ENCODE measurements at places on chromosomes 1 and 21. TPM values are rescaled to one million over a fixed set of nuclear protein-coding genes. Genes with fewer than 3 reads are reported as not detected.

DNA sequence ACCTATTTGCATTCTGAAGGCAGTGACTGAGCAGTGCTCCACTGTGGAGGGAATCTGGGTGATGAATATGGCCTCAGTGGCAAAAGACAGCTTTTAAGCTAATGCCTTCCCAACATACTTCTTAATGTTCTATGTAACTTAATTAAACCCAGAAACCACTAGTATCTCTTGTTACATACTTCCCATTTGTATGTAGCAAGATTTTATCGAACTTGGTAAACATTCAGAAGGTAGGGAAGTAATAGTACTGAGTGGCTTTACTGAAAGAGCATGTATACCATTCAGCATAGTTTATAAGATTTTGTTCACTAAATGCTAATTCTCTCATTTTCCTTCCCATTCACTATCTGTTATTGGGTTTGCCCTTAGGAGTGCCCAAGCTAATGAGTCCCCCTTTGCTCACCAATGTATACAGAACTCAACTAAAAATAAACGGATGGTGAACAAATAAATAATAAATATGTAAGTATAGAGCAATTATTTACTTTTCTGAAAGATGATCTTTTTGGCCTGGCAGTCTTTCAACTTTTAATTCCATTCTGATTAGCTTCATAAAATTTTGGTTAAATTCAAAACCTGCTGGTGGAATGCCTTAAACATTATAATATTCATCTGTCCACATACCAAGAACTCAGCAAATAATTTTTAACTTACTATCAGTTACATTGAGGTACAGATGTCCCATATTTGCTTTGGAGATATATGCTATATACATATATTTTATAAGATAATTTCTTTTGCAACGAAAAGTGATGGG lies 204.4 kb downstream of the APP start:
- DNase-seq = no peak

DNA sequence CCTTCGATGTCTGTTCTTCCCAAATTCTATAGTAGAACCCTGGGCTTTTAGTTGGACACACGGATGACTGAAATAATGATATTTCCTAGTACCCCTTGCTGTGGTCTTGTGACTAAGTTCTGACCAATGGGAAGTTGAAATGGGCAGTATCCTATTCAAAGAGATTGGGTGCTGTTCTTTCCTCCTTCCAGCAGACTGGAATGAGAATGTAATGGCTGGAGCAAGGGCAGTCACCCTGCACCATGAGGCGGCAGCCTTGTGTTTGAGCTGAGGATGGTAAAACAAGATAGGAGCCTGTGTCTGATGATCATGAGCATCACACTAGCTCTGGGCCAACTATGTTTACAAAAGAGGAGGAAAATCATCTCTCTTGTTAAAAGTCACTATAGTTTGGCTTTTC lies 5.1 kb upstream of the SRM start:
- no peak for DNase-seq

- DNase-seq = no peak
These were observed 3.6 kb downstream of the SKI start for GRCh38 chr1:2231532-2232254.

Gene C1orf116
- polyA plus RNA-seq = 0.10 TPM

DNA sequence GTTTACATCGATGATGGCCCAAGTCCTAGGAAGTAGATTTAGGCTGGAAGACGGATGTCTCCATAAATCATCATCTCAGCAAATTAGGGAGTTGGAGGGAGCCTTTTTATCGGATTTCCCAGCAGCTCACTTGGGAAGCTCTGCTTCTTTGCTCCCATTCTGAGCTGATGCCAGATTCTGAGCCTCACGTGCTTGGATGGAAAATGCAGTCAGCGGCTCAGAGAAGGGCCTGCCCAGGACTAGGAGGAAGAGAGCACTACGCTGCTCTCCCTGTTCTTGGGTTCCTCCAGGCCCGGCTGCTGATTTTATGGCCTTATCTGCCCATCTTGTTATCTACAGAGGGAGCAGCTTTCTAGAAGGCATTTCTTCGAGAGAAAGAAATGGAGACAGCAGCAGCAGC lies 42.0 kb downstream of the UBIAD1 start:
- DNase-seq = peak; percentile 46

GRCh38 chr1:193221651-193222050 lies 35.2 kb upstream of the B3GALT2 start:
- DNase-seq = no peak

GRCh38 chr1:101509370-101509769 lies 272.6 kb downstream of the S1PR1 start:
- peak; percentile 52 for DNase-seq

- DNase-seq = no peak
These were observed 23.1 kb upstream of the PTAFR start for GRCh38 chr1:28199328-28200233.

DNA sequence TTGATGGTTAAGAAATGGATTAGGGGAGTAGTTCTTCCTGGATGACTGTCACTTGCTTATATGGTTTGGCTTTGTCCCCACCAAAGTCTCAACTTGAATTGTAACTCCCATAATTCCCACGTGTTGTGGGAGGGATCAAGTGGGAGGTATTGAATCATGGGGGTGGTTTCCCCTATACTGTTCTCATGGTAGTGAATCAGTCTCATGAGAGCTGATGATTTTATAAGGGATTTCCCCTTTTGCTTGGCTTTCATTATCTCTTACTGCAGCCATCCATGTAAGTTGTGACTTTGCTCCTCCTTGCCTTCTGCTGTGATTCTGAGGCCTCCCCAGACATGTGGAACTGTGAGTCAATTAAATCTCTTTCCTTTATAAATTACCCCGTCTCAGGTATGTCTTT lies 1621.1 kb downstream of the MRPL39 start:
- DNase-seq = no peak

Gene PGLYRP3
- polyA plus RNA-seq = not detected

Gene NTNG1
- polyA plus RNA-seq = 11.2 TPM

Gene C8A
- polyA plus RNA-seq = not detected

Gene TEX38
- polyA plus RNA-seq = 0.24 TPM

GRCh38 chr1:87941337-87941946 lies 612.8 kb downstream of the LMO4 start:
- no peak for DNase-seq

Gene UBE2U
- polyA plus RNA-seq = not detected

Gene RAB25
- polyA plus RNA-seq = 0.29 TPM

- DNase-seq = no peak
These were observed 7.7 kb upstream of the CD5L start for GRCh38 chr1:157849229-157849875.

- peak; percentile 65 for DNase-seq
These were observed 866 bp upstream of the FNDC5 start for GRCh38 chr1:32871364-32872191.

GRCh38 chr1:40890771-40891170 lies 28.6 kb upstream of the CITED4 start:
- DNase-seq = no peak

DNA sequence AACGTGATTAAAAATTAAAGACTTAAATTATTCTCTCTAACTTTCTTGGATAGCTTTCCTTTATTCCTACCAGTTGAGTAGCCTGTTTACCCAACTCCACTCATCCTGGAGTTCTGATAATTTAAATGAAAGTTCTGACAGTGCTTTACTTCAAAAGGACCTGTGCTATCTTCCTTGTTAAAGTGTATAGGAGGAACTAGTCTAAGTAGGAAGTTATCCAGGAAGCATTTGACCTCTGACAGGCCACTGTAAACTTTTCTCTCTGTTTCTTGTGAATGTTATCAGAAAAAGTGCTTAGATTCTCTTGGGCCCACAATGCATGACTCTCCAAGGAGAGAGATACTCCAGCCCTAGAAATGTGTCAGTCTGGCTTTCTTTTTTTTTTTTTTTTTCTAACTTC lies 9.2 kb downstream of the UAP1 start:
- no peak for DNase-seq

DNA sequence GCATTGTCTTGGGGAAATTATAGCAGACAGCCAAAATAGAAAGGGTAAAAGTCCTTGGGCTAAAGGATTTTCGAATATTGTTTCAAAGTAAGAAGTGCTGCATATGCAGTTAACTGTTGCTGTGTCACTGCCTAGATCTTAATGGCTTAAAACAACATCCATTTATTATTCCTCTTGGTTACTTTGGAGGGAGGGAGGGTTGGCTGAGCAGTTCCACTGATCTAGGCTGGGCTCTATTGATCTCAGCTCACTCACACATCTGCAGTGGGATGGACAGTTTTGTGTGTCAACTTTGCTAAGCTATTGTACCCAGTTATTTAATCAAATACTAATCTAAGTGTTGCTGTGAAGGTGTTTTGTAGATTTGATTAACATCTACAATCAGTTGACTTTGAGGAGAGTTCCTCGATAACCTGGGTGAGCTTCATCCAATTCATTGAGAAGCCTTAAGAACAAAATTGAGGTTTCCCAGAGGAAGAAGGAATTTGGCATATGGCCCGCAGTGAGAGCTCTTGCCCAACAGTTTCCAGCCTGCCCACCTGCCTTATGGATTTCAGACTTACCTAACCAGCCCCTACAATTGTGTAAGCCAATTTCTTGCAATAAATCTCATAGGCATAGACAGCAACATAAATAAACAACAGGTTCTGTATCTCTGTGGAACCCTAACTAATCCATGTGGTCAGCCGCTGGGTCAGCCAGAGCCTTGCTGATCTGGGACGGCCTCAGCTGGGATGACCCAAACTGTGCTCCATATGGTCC lies 187.3 kb downstream of the AK5 start:
- no peak for DNase-seq

- DNase-seq = no peak
These were observed 385.1 kb downstream of the NTNG1 start for GRCh38 chr1:107525961-107526360.

Gene GPR37L1
- polyA plus RNA-seq = 0.04 TPM

DNA sequence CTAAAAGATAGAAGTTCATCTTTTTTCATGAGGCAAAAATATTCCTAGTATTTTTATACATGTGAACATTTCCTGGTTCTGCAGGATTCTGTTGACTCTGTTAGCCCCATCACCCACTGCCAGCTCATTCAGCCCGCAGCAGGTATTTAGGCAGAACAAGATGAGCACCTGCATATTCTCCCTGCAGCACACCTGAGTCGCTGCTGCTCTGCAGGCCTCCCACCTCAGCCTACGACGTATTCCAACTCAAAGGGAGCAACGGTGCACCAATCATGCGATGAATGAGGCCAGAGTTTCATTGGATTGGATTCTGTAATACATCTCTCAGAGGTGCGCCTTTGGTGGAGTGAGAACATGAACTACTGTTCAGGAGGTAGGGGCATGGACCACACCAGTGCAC lies 87.6 kb downstream of the CNIH3 start:
- no peak for DNase-seq

Gene HPCAL4
- 1.9 TPM for polyA plus RNA-seq

- DNase-seq = no peak
These were observed 15.4 kb upstream of the SLC5A9 start for GRCh38 chr1:48207131-48207530.

Gene SLC45A3
- 3.1 TPM for polyA plus RNA-seq

DNA sequence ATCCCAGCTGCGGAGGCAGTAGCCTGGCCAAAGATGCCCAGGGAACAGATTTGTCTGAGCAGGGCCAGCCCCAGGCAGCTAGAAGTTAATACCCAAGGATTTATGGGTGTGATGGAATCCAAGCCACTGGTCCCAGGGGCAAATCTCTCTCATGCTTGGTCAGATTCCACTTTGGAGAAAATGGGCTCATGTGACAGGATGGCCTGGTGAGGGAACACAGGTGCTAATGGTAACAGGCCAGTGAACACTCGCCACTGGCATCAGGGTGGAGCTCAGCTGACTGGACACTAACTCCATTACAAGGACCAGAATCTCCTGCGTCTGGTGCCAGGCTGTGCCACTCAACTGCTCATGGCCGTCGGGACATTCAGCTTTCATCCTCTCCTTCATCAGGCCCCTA lies 12.0 kb downstream of the MDM4 start:
- no peak for DNase-seq

DNA sequence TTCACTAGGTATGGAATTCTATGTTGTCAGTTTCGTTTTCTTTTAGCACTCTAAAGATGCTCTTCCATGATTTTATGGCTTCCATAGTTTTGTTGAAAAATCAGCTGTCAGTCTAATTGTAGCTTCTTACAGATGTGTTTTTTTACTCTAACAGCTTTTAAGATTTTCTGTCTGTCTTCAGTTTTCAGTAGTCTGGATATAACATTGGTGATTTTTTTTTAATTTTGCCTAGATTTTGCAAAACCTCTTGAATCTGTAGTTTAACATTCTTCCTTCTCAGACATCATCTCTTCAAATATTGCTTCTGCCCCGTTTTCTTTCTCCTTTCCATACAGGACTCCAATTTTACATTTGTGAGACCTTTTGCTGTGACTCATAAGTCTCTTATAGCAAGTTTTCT lies 17.9 kb upstream of the DYRK1A start:
- no peak for DNase-seq

DNA sequence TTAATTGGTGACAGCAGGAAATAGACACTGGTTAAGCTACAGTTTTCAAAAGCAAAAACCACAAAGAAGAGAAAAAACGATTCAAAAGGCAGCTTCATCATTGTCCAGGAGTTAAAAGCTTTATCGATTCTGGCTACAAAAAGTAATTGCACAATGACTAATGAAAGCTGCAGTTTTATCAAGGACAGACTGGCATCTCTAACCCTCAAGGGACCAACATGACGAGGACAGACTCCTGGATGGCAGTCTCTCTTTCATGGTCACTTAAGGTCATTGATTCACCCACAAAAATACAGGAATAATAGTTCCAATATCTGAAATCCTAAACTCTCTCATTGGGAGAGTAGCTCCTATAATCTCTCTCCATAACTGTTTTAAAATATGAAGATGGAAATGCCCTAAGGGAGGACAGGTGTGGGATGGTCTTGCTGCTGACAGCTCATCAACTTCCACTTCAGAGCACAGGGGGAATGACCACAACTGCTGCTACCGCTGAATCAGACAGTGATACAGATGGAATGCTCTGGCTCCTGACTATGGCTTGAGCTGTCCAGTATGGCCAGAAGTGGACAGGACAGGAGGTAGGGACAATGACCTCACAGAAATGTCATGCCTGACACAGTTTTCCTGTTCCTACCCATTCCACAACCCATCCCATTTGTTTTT lies 17.4 kb upstream of the CPLANE2 start:
- no peak for DNase-seq

GRCh38 chr1:167344615-167345385 lies 124.1 kb downstream of the POU2F1 start:
- no peak for DNase-seq

GRCh38 chr1:88503646-88504045 lies 180.4 kb upstream of the PKN2 start:
- DNase-seq = no peak

Gene PYHIN1
- 0.22 TPM for polyA plus RNA-seq

GRCh38 chr1:72634946-72635345 lies 352.6 kb upstream of the NEGR1 start:
- DNase-seq = no peak

All from muscle of back (tissue), 13 donors.